Fibroblast of skin of scalp (primary cell): ENCODE measurements at places on chromosomes 2 and 18.

GRCh38 chr18:40531051-40531450 is 1424.0 kb upstream of the PIK3C3 start:
- peak; percentile 5 for DNase-seq

GRCh38 chr2:53127061-53127650 is 640.4 kb upstream of the CHAC2 start:
- no peak for DNase-seq

- DNase-seq, result no peak
These were observed 132.9 kb downstream of the MYO5B start for GRCh38 chr18:50061876-50062517.

- DNase-seq, result peak; percentile 59
These were observed 28.9 kb downstream of the ZNF532 start for GRCh38 chr18:58893388-58894099.

DNA sequence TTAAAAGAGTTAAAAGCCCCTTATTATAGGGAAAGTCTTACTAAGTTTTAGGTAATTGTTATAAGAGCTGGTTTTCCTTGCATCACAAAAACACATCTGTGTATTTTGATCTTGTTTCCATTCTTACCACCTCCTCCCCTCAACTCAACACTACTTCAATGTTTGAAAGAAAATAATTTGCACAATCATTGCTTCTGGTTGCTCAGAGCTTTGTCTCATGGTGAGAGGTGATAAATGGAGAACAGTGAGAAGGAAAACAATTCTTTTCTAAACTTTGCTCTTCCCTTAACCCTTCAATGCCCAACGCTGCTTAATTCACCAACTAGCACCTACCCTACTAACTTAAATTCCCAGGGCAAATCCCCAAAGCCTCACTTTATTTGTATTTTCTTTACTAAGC is 268.1 kb upstream of the LINC00305 start:
- no peak for DNase-seq
